ENCODE measurements at places on chromosomes 7 and 10.

DNA sequence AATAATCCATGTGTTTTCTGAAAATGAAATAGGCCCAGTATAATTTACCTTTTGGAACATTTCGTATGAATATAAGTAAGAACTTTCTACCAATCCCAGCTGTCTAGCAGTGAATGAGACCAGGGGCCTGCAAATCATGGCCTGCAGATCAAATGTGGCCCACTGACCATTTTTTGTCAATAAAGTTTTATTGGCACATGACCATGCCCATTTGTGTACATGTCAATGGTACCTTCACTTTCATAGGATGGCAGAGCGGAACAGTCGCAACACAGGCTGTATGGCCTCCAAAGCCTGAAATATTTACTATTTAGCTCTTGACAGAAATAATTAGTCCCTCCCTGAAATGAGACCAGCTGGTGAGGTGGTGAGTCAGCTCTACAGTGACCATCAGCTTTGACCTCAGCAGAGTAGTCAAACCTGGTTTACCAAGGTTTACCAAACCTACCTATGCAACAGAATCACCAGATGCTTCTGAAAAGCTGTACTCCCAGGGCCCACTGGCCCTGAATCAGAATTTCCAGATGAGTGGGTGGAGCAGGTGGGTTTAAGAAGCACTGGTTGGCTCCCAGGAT is 13.8 kb upstream of the C10orf90 start:
- no peak for DNase-seq

GRCh38 chr7:36291387-36292316 is 98.0 kb upstream of the ANLN start:
- DNase-seq: peak; percentile 58

GRCh38 chr7:27302590-27302989 is 60.0 kb downstream of the EVX1 start:
- no peak for DNase-seq

DNA sequence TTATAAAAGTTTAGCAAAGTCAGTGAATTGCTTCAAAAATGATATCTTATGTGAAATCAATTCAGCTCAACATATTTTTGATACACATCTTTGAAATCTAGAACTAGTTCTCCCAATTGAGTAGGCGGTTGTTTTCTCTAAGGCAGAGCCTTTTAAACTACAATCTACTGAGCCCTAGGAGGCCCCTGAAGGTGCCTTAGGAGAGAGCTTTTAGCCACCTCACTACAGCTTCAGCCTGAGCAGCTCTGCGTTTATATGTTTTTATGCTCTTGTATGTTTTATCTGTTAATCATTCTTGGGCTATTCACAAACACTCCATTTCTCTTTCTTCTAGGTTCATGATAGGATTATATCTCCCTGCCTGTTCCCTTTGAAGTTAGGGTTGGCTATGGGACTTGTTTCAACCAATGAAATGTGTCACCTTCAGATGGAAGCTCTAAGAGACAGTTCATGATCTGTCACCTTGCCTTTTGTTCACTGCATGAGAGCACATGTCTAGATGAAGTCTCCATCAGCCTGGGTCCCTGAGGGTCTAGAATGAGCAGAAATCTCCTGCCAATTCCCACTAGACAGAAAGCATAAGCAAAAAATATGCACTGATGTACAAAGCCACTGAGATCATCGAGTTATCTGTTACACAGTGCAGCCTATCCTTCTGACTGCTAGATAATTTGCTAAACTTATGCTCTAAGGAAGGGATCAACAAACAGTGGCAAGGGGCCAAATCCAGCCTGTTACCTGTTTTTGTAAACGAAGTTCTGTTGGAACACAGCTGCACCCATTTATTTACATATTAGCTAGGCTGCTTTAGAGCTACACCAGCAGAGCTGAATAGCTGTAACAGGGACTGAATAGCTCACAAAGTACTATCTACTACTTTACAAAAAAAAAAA is 128.5 kb upstream of the CDK1 start:
- DNase-seq: no peak

GRCh38 chr7:46752881-46753366 is 829.0 kb downstream of the TNS3 start:
- DNase-seq: no peak

DNA sequence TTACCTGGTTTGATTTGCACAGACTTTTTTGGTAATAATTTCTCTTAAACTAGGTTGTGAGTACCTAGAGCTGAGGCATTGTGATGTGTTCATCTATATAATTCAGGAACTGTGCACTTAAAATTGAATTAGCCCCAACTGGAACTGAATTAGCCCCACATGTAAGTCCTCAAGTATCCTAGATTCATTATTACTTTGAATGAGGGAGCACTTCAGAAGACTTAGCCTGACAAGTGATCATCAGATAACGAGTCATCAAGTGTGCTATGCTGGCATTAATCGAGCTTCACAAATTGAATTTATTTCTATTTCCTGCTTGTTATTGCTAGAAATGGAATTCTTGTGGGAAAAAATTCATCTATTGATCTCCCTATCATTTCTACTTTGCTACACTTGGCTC is 323.4 kb upstream of the SEMA3D start:
- no peak for DNase-seq

DNA sequence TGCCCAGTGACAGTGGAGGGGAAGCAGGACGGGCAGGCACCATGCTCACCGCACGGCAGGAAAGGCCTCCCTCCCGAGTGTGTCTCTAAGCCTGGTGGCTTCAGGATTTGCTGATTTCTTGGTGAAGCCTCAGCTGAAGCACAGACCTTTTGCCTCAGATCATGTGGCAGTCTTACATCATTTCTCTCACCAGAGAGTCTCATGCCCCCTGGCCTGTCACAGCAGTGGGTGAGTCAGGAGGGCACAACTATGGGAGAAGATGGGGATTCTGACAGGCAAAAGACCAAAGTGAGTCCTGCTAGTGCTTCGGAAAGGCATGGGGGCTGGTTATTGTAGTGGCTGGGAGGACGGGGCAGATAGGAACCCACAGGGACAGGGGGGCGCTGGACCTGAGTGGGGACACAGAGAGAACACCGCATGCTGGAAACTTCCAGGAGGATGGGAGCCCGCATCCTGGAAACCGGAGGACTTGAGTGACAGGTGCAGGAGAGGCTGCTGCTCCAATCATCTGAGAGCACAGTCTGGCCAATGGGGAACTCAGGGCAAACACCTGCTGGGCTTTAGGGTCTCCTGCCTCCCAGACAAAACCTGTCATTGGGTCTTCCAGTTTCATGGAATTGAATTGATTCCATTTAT is 166.8 kb downstream of the ADARB2 start:
- no peak for DNase-seq

DNA sequence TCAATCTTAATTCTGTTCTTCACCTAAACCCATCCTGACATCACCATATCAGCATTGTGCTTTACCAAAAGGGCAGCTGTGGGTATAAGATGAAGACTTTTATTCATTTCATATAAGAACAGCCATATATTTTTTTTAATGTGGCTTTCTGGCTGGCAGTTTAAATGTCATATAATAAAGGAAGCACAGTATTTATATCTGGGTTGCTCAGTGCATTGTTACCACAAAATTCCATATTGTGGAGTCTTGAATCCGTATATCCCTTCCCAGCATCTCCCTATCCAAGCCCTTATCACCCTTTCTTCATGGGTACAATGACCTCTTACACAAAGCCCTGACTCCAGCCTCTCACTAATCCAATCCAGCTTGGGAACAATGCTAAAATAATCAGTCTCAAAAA is 125.8 kb downstream of the RAPGEF5 start:
- DNase-seq: no peak

DNA sequence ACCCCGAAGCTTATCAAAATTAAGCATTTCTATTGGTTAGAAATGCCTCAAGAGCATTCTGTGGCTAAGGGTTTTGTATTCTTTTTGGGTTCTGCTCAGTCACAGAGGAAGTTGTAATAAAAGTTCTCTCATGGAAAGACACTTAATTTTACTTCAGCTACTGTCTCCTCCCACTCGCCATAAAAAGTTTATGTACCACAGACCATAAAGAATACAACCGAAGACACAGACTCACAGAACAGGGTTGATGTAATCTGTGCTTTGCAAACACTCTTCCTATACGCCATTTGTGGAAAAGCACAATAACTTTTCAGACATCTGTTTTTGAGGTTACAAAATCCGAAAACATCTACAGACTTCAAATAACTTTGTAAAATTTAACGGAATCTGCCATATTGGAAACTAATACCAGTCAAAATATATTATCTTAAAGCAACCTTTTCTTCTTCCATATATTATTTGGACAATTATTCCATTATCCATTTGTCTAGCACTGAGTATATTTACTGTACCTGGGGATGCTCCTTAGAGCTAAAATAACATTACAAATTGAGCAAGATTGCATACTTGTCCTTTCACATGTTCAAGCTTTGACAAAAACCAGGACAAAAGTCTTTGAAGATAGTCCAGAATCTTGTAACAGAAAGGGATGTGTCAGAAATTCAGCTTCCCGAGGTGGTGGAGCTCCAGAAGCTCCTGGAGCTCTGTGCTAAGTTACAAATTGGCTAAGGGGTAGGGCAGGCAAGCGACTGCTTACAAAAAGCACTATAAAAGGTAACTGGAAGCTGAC is 219.0 kb upstream of the MEOX2 start:
- no peak for DNase-seq

DNA sequence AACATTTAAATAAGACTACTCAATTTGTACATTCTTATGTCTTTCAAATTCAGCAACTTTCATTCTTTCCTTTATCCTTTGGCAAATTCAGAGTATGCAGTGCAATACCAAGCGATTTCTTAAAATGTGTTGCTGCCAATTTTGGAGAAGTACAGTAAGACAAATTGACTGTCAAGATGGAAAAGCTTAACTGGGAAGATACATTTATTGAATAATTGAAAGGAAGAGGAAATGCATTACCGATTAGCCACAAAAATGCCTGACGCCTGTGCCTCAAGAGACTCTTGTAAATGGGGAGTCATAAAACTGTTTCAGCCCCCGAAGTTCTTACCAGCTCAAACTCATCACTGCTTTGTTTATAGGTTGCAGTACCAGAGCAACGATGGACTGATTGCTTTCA is 373.3 kb upstream of the GALNT17 start:
- no peak for DNase-seq

- no peak for DNase-seq
Measured at GRCh38 chr7:158074896-158075632, 512.6 kb downstream of the PTPRN2 start.
